DMS 273 treated with DMSO at 0.1 percent for 48 hours (cell line): ENCODE measurements at places on chromosomes 6 and 20.

DNA sequence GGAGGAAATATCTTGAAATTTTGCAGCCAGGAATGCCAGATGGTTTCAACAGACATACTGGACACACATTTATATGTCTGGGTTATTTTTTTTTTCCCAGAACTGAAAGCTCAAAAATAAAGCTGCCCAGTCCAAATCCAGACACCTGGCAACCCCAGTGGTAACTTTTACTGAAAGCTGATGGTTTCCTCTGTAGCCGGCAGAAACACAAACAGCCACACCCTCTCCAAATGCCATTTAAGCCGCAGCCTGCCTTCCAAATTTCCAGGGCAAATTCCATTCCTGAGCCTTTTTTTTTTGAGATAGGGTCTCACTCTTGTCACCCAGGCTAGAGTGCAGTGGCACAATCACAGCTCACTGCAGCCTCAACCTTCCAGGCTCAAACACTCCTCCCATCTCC lies 6.5 kb upstream of the PREX1 start:
- DNase-seq = no peak

DNA sequence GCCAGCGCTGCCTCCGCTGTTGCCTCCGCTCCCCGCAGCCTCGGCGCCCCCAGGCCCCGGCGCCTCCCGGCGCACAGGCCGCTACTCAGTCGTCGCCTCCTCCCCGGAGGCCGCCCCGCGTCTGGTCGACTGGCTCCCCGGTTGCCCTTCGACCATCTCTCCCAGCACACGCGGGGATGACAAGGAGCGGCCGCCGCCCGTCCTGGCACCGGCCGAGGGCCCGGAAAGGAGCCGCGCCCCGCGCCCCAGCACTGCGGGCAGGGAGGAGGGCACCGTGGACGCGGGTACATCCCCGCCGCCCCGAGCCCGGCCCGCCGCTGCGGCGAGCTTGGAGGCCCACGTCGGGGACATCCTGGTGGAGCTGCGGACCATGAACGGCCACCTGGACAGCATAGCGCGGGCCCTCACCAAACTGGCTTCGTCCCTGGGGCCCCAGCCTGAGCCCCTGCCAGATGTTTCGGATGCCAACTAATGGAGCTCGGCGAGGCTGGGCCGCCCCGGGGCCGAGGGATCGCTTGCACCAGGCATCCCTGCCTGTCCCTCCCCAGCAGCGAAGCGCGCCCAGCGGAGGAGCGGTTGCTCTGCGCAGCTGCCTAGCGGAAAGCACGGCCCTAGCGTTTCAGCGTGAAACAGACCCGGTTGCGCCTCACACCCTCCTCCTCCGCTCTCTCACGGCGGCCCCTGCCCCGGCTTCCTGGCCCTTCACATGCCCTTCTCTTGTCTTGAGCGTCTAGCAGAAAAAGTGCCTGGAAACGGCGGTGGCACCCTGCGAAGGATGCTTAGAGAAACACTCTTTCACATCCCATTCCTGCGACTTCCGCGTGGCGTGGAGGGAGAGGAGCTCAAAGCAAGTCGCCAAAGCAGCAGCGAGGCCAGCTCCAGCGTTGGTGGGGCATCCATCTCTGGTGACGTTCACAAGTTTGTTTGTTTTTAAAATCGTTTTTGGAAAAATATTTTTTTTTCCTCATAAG lies 285.8 kb upstream of the SUPT3H start:
- no peak for DNase-seq

- no peak for DNase-seq
Measured at GRCh38 chr20:56467968-56468315, 485 bp upstream of the RTF2 start.

GRCh38 chr20:58081846-58082245 lies 146.6 kb downstream of the ANKRD60 start:
- no peak for DNase-seq

GRCh38 chr6:36867471-36868224 lies 7.0 kb downstream of the PPIL1 start:
- DNase-seq = no peak

DNA sequence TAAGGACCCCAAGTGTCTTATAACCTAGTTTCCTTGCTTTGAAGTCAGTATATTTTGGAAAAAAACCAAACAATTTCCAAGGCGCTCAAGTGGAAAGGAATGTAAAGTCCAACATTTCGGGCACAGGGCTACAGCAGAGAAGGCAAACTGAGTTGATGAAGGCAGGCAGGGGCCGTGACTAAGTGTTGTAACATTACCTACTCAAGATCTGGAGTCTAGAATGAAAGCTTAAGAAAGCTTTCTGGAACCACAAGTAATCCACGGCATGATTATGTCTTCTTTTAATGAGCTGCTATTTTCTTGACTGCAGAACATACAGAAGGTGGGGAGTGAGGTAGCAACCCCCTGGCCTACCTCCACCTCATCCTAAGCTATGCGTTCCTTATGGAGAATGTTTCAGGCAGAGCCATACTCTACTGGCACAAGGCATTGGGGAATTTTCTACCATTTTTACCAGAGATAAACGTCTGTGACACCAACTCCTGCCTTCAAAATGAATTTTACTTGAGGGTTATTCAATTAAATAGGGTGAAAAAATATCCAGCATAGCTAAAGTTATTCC lies 4.3 kb downstream of the PPP1R10 start:
- no peak for DNase-seq

DNA sequence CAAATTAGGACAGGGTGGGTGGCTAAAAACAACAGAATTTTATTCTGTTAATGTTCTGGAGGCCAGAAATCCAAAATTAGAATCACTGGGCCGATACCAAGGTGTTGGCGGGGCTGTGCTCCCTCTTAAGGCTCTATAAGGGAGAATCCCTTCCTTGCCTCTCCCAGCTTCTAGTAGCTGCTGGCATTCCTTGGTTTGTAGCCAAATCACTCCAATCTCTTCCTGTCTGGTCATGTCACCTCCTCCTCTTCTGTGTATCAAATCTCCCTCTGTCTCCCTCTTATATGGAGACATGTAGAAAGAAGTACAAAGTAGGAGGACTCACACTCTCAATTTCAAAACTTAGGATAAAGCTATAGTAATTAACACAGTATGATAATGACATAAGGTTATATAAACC lies 102.9 kb upstream of the SIRPA start:
- no peak for DNase-seq

DNA sequence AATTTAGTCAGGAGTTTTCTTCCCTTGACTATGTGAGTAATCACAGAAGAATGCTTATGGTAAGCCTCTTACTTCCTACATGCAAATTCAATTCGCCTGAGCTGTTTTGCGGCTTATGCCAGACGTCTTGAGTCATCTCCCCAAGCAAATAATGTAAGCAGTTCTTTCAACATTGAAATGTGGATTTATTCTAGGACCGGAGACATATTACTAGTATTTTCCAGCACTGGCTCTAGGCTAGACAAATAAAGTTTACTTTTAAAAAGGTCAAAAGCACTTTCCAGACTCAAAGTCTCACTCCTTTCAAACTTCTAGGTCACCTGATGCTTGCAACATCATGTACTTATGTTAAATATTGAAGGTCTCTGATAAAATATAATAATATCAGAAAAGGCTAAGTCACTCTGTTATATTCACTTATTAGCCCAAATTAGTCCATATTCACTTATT lies 38.1 kb upstream of the NOX3 start:
- DNase-seq = no peak

DNA sequence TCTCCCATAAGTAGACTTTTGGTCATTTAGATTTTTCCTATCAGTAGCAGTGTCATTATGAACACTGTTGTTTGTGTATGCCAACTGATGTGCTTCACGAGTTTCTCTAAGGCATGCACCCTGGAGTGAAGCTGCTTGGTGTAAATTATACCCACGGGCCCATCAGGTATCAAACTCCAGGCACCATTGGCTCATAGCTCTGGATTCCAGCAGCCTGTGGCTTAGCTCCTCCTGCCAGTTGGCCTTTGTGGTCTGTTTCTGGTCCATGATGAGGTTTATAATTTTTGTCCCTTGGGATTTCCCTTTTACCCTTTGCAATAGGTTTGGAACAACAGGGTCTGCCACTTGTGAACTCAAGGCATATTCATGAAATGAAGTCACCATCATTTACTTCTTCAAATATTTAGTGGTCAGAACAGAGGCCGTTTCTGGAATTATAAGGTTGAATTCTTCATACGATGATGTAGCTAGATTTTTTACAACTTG lies 350.5 kb downstream of the PRL start:
- DNase-seq = no peak

- DNase-seq = no peak
Measured at GRCh38 chr6:56357616-56358373, 110.4 kb upstream of the COL21A1 start.

DNA sequence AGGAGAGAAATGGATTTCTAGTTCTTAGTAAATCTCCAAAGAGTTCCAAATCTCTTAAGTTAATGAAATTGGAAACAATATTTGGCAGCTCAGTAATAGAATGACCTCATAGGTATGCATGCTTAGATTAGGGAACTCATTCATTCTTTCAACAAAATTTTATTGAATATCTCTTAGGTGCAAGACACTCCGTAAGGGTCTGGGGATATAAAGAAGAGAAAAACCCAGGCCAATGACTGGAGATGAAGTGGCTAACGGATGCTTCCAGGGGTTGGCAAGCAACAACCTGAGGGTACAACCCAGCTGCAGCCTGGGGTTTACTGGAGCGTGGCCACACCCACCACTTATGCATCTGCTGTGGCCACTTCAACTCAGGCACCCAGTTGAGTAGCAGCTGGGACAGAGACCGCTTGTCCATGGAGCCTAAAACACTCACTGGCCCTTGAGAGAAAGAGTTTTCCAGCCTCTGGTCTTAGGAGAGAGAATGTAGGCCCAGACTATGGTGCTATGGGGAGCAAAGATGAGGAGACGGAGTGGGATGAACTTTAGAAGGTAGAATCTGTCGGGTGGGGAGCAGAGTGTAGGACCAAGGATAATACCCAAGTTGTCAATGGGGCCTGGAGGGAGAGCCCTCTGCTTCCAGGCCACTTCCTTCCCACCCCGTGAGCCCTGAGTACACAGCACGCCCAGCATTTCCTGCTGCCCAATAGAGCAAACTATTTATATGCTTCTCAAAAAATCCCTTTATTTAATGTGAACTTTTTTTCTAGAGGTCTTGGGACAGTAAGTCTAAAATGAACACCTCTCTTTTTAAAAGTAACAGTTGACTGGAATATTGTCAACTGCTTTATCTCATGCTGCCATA lies 46.8 kb upstream of the PXDC1 start:
- no peak for DNase-seq

DNA sequence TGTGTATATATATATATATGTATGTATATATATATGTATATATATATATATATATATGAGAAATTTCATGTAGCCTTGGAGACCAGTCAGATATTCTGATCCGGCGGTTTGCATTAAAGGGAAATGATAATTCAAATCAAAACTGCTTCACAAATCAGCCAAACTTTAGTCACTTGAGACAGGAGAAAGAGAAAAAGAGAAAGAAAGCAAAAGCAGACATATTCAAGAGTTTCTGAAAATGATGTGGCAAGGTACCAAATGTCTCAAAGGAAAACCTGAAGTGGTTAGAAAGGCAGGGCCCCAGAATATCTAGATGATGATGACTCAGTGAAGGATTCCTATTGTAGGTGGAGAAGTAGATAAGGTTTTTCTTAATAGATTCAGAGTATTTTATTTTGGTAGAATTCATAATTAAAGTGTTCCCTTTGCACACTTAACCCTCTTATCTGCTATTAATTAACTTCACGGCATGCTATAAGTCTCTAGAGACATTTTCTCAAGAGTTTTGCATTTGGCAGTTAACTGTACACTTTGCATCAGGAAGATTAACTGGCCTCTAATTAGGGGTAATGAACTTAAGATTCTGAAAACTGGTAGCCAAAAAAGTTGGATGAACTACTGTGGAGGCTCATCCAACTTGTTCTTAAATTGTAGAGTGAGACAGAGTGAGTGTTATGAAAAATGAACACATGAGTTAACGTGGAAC lies 50.1 kb upstream of the ASF1A start:
- no peak for DNase-seq

GRCh38 chr20:23059846-23060245 lies 10.4 kb upstream of the THBD start:
- no peak for DNase-seq

- no peak for DNase-seq
Measured at GRCh38 chr6:79385893-79386292, 151.3 kb downstream of the LCA5 start.

DNA sequence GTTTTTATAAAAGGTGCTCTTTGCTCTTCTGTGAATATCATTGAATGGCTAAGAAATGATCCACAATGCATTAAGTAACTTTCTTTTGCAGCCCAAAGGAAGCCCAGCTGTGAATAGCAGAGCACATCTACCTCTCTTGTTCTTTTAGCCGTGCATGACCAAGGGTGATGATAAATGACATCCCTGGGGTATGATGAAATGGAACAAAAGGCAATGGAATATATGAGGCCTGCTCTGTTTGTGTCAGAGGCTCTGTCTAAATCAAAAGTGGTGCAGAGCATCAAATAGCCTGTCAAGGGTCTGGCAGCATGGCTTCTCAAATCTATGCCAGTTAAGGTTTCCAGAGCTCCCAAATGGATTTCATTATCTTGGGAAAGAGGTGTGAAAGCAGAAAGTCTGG lies 362.6 kb upstream of the RNF217 start:
- no peak for DNase-seq

DNA sequence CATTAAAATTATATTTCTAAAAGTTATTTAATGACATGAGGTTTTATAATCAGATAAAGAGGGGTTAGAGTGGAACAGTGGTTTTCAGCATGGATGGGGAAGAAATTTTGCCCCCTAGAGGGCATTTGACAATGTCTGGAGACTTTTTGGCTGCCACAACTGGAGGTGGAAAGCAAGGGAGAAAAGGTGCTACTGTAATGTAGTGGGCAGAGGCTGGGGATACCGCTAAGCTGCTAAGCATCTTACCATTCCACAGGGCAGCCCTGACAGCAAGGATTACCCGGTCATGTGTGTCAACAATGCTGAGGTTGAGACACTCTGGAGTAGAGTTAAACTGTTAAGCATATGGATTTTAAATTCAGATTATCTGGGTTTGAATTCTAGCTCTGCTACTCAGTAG lies 52.9 kb upstream of the FABP7 start:
- no peak for DNase-seq

DNA sequence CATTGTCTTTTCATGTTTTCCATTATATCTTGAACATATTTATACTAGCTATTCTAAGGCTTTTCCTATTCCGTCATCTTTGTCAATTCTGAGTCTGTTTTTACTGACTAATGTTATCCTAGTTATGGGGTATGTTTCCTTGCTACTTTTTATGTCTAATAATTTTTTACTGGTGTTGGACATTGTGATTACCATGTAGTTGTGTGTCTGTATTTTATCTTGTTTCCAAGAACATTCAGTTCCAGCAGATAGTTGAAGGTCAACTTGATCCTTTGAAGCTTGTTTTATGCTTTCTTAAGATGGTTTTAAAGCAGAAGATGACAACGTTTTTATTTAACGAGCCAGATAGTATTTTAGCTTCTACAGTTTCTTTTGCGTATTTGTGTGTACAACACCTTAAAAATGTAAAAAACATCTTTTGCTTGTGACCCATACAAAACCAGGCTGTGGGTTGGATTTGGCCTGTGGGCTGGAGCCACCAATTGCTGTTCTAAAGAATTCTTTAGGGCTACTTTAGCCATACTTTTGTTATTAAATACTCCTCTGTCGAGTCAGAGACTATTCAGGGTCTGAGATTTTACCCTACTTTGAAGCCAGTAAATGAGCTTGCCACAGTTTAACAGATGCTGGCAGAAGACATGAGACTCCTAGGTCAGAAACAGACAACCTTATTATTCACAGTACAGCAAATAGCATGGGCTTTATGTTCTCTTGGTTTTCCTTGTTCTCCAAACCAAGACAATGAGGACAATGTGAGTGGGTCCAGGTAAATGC lies 38.7 kb upstream of the REV3L start:
- DNase-seq = no peak

GRCh38 chr20:49276161-49276960 lies 1.5 kb downstream of the ZNFX1 start:
- DNase-seq = peak; percentile 21

- DNase-seq = no peak
Measured at GRCh38 chr20:10660661-10661060, 13.1 kb downstream of the JAG1 start.
